ENCODE measurements at places on chromosomes 6 and 20.
A peak's percentile ranks its signal among the peaks of the same experiment; 100 is the strongest.

- no peak for DNase-seq
Observed at GRCh38 chr6:152697634-152698033, at the start of gene MYCT1. MYCT1 (plus strand) TSS chr6:152697897; CDS start chr6:152697903, 6 bp downstream.

DNA sequence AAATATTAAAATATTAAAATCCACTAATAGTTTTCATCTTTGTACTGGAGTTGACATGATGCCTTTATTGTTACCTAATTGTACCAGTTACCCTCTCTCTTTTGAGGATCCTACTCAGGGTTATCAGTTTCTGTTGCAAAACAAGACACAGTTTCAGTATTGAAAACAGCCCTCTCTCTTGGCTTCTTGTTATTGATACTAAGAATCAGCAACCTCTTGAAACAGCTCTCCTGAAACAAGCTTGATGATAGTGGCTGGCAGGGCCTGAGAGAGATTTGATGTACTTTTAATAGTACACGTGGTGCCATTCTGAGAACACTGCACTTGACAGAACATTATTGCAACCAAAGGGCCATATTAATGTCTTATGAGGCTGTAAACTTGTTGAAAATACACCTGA lies 64.9 kb upstream of the MEI4 start:
- DNase-seq: no peak

DNA sequence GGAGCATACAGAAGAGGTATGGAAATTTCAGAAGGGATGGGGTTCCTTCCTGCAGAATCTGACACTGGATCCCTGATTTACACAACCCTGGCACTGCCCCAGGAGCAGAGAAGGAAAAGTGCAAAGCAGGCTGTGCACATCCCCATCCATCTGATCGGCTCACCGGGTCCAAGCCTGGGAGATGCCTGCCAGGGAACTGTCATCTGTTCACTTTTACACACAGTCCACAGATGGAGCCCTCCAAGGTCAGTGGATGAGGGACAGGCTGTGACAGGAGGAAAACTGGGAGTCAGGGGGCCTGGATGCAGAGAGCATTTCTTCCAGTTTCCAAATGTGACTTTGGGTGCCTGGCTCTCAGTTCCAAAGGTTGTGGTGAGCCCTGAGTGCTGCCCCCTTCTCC lies 11.0 kb upstream of the SYNDIG1 start:
- DNase-seq: no peak

DNA sequence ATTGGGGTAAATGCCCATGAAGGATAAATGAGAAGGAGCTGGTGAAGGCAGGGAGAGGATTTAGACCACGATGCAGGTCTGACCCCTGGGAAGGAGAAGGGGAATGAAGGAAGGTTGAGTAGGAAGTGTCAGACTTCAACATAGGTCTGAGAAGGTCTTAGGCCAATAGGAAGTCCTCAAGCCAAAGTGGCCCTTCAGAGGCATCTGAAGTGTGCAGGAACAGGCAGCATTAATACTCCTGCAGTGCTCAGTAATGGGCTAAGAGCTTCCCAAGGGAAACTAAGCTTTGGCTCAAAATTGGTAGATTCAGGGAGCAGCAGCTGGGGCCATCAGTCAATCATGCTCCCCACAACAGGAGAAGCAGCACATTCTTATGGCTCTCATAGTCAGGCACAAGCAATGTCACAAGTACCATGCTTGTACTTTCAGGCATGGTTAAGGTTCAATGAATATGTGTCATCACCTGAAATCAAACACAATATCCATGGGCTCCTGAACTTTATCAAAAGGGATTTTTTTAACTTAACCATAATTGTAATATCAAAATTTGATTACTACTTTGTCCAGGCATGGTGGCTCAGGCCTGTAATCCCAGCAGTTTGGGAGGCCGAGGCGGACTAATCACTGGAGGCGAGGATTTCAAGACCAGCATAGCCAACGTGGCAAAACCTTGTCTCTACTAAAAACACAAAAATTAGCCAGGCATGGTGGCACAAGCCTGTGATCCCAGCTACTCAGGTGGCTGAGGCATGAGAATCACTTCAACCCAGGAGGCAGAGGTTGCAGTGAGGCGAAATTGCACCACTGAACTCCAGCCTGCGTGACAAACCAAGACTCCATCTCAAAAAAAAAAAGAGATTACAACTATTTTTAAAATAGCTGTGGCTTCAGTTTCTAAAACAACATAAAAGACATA lies 9.9 kb downstream of the RALGAPA2 start:
- no peak for DNase-seq

DNA sequence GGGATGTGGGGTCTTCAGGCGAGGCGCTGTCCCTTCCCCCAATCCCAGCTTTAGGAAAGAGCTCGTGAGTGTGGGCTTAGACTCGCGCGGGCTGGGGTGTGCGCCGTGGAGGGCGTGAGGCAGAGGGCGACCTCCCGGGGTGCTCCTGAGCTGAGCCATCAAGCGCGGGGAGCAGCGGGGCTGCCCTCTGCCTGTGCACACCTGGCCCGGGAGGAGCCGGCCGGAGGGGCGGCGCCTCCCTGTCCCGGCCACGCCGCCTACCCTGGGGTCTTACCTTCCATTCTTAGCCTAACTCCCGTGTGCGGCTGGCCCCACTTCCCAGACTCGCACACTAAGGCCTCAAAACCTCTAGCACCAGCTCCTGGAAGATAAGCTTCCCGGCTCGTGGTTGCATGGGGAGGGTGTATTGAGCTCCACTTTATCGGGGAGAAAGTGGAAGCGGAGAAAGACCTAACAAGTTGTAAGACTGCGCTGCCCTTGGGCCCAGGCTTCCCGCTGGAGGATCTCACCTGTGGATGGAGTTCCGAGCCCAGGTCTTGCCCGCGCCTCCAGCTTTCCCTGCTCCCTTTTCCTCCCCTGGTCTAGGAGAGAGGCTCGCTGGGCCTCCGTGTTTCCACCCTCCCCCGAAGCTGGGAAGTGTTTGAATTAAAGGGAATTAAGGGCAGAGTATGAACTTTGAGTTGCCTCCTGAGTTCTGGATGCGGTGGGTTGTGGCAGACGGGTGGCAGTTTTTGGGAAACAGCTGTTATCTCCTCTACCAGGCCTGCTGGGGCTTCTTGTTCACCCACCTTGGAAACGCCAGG lies 1.2 kb downstream of the DNMT3B start:
- DNase-seq: no peak

DNA sequence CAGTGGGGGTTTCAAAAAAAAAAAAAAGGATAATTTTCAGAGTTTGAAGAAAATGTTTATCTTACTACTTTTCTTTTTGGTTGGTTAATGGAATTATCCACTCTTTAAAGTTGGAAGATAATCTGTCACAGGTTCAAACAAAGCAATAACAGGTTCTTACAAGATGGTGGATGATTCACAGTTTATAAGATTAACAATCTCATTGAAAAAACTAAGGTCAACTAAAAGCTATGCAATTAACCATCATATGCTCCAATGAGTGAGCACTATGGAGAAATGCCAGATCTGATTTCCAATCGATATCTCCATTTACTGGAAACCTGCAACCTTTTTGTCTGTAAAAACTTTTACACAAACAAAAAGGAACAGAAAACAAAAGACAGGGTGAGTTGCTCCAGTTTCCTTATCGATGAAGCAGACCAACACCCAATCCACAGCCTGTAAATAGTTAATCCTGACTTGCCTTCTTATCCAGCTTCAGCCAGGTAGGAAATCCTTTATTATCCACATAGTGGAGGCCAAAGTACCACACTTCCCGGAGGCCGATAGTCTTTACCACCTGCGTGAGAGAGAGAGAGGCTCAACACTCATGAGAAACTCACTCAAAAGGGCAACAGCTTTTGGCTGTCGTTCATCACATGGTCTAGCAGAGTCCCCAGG lies 32.4 kb downstream of the EZR start:
- DNase-seq: no peak

- peak; percentile 81 for DNase-seq
Observed at GRCh38 chr6:113018351-113019151, 671.4 kb downstream of the RFPL4B start.
